Activated effector memory CD4-positive, alpha-beta T cell treated with anti-CD3 and anti-CD28 coated beads, Interleukin-2, amount 50 U/mL, for 16 hours (primary cell): ENCODE measurements at places on chromosomes 5 and 9.

- peak; percentile 60 for DNase-seq
Measured at GRCh38 chr9:126470241-126470993, 143.3 kb upstream of the LMX1B start.

GRCh38 chr5:142309747-142310318 lies 15.0 kb downstream of the SPRY4 start:
- no peak for DNase-seq

GRCh38 chr5:150293091-150293941 lies 3.7 kb upstream of the CAMK2A start:
- DNase-seq: no peak

DNA sequence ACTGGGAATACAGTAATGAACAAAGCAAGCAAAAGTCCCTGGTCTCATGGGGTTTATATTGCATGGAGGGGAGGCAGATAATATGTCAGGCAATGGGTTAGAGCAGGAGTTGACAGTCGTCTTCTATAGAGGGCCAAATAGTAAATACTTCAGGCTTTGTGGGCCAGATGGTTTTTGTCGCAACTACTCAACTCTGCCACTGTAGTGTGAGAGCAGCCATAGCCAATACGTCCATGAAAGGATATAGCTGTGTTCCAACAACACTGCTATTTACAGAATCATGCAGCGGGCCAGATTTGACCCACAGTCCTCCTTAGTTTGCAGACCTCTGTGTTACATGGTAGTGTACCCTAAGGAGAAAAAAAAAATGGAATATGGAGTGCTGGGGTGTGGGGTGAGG lies 25.5 kb downstream of the MAST4 start:
- DNase-seq: no peak

- no peak for DNase-seq
Measured at GRCh38 chr5:22793463-22793862, 59.7 kb downstream of the CDH12 start.

GRCh38 chr5:44727100-44727499 lies 81.6 kb upstream of the MRPS30 start:
- no peak for DNase-seq

DNA sequence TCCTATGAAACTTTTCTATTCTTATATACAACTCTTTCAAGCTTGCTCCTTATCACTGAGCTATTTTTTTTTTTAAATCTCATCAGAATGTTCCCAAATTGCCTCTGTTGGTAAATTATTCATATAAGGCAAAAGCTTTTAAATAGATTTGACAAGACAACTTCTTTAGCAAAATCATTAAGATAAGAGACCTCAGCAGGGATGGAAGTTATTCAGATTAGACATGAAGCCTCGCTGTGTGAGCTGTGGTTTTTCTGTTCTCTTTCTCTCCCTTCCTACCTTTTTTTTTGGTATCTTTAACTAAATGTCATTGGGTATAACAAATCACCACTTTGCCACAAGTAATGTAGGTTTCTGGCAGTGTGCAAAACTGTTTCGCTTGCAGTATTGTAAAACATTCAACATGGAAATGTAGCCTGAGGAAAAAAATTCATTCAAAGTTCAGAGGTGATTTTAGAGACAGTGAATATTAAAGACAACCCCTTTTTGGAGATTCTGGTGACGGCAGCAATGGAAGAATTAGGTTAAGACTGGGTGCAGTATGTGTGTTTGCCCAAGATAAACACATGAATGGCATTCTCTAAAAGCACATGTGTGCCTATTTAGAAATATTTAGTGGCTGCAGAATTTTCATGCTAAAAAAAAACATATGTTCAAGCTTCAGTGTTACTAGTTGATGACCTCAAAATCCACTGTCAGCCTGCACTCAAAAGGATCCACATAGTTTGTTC lies 467.1 kb downstream of the ZNF608 start:
- DNase-seq: no peak

DNA sequence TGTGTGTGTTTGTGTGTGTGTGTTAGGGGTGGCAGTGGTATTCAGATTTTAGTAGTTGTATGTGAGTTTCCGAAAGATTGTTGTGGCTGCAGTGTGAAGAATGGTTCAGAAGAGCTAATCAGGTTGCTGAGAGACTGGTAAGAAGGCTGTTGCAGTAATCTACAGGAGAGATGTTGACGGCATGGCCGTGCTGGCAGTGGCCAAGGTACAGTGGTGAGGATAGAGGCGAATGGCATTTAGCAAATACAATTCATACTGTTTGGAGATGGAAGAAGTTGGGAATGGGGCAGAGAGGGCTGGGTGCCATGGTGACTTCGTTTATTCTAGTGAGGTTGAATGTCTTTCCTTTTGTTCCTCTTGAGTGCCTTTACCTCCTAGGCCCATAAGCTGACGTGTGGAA lies 77.5 kb upstream of the SPATA31D4 start:
- no peak for DNase-seq

GRCh38 chr5:180294913-180295555 lies 3.2 kb upstream of the MAPK9 start:
- no peak for DNase-seq

DNA sequence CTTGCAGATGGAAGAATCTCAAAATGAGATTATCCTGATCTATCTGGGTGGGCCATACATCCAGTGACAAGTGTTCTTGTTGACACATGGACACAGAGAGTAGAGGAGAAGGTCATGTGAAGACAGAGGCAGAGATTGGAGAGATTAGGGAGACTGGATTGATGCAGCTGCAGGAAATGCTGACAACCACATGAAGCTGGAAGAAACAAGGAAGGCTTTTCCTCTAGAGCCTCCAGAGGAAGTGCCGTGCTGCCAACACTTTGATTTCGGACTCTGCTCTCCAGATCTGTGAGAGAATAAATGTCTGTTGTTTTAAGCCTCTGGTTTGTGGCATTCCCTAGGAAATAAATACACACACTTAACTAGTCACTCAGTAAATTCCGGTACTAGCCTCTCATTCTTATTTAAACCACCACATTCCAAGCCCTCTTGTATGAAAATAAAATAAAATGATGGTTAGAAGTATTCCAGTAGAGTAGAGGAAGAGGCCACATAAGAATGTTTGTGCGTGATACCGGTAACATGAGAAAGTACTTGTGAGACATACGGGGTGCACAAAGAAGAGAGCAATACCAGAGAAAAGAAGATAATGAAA lies 110.9 kb upstream of the DMAC1 start:
- DNase-seq: no peak

GRCh38 chr9:110807956-110808598 lies 139.5 kb downstream of the MUSK start:
- DNase-seq: no peak

- no peak for DNase-seq
Measured at GRCh38 chr5:37668524-37669047, 171.3 kb downstream of the GDNF start.

DNA sequence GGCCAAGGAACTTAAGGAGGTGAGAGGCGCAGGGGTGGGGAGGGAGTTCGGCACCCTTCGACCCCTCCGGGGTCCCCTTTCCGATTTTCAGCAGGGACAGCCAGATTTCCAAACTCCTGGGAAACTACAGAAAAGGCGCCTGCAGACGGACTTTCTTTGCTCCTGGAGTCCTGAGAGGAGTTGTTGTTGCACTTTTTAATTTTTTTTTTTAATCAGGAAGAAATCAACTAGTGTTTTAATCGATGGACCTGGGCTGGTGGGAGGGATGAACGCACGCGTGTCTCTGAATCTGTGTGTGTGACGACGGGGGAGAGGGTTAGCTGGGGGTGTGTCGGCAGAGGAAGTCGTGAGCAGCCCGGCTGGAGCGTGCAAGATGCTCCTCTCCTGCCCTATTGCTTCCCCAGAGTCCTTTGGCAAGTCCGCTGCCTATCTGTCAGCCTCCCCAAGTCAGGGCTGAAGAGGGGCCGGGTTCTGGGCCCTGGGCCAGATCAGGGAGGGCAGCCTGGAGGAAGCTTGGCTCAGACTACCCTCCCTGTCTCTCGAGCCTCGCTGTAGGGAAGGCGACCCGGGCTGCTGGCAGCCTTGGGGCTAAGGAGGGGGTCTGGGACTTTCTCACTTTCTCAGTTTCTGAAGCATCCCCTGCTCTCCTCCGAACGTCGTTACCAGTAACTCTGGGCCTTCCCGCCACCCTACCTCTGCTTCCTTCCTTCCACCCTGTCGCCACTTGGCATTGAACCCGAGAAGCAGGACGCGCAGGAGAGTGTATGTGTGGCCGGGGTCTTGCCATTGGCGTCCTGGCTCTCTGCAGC lies 731 bp downstream of the PRR16 start:
- DNase-seq: peak; percentile 47

- DNase-seq: no peak
Measured at GRCh38 chr9:8904771-8905515, 1105.4 kb upstream of the DMAC1 start.

GRCh38 chr9:131349881-131350563 lies 43.9 kb upstream of the PRRC2B start:
- DNase-seq: peak; percentile 93

DNA sequence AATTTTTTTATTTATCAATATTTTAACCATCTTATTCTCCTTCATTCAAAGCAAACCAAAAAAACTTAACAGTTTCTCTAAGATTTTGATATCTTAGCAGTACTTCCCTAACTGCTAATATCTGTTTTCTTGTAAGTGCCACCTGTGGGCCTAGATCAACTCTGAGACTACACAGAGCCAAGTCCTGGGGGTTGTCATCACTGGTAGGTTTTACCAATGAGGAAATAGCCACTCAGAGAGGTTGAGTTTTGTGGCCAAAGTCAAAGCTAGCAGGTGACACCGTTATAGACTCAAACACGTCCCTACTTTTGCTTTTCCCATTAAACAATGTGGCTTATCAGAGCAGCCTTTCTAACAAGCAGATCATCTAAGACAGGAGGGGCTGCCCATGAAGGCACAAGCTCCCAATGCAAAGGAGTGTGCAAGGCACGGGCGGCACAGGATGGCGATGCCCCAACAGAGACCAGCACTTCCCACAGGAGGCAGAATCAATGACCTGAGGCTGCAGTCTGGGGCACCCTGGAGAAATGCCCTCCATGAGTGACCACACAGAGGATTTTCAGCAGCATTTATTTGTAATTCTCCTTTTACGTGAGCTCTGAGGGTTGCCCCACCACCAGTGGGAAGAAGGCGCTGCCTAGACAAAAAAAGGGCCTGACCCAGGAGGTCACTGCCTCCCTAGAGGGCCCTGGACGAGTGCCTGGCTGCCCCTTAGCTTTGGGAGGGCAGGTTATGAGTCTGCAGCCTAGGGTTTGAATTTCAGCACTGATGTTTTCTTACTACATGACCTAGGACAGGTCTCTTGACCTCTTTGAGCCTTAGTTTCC lies 7.4 kb downstream of the TBC1D2 start:
- no peak for DNase-seq

DNA sequence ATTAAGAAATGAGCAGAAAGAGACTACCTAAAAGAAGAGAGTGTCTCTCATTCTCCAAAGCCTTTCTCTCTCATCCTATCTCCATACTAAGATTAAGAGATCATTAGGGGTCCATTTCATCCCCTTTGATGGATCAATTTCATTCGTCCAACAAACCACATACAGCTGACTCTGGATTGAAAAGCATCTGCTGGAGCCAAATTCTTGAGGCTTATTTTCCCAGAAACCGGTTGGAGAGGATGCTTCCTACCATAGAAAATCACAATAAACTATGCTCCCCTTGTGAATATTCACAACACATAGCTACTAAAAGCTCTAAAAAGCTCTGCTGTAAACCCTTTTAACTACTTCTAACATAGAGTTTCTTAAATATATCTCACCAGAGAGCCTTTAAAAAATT lies 755.0 kb upstream of the ZNF608 start:
- no peak for DNase-seq

DNA sequence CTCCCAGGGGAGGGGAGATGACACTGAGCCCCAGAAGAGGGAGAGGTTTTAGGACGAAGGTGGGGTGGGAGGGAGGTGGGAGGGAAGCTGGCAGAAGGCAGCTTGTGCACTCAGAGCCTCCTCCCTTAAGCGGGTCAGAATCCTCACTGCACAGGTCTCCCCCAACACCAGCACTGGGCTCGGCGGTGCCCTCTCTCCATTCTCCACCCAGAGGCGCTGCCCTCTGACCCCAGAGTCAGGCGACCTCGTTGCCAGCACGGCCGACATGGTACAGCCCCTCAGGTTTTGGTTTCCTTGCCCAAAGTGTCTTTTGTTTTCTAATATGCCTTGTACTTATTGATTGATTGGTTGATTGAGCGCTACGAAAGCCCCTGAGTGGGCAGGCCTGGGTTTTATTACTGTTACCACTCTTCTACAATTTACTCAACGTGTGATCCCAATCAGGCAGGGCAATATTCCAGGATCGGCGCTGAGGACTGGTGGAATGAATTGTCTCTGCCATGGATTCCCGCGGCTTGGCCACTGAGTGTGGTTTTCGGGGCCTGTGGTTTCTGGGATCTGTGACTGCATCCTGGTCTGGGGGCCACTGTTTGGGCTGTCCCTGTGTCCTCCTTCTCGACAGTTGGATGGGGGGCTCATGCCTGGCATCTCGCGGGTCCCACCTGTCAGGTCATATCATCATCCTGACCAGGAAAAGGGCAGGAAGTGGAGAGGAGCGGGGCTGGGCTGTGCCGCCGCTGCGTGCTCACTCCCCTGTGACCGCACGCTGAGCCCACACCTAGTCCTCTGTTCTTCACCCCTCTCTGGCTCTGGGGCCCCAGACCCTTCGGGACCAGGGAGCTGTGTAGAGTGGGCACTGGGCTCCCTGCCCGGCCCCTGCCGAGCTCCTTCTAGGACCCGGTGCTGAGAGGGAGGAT lies 9.6 kb upstream of the FCN2 start:
- DNase-seq: no peak

GRCh38 chr5:93782978-93783377 lies 41.6 kb upstream of the POU5F2 start:
- DNase-seq: no peak

DNA sequence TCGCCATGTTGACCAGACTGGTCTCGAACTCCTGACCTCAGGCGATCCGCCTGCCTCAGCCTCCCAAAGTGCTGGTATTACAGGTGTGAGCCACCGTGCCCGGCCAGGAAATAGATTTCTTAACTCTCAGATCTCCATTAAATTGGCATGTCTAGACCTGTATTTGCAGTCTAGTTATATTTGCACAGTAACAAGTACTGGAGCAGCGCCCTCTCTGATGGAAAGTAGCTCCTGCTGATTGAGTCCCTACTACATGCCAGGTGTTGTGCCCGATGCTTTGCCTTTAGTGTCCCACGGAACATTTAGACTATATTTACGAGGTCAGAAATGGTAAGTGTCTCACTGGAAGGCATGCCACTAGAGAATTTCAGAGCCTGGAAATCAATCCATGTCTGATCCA lies 15.8 kb upstream of the TMED9 start:
- DNase-seq: no peak

GRCh38 chr9:110911659-110912418 lies 126.4 kb downstream of the LPAR1 start:
- DNase-seq: no peak

DNA sequence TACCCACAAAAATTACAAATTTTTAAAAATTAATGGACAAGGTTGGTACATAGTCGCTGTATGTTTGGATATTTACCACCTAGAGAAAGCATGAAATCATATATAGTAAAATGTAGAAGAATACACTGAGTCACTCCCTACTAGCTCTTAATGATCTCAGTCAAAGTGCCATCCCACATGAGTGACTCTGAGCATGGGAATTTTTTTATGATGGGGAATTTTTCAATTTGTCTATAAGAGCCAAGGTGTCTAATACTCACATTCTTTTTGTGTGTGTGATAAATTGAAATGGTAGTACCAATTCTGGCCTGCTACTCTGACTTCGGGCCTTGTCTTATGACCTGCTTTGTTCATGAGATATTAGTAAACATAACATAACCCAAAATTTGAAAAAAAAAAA lies 483.2 kb downstream of the CDH10 start:
- no peak for DNase-seq
